ENCODE measurements at places on chromosomes 16 and 17.

- no peak for DNase-seq
Observed at GRCh38 chr16:28930203-28930602, 1.6 kb upstream of the CD19 start.

DNA sequence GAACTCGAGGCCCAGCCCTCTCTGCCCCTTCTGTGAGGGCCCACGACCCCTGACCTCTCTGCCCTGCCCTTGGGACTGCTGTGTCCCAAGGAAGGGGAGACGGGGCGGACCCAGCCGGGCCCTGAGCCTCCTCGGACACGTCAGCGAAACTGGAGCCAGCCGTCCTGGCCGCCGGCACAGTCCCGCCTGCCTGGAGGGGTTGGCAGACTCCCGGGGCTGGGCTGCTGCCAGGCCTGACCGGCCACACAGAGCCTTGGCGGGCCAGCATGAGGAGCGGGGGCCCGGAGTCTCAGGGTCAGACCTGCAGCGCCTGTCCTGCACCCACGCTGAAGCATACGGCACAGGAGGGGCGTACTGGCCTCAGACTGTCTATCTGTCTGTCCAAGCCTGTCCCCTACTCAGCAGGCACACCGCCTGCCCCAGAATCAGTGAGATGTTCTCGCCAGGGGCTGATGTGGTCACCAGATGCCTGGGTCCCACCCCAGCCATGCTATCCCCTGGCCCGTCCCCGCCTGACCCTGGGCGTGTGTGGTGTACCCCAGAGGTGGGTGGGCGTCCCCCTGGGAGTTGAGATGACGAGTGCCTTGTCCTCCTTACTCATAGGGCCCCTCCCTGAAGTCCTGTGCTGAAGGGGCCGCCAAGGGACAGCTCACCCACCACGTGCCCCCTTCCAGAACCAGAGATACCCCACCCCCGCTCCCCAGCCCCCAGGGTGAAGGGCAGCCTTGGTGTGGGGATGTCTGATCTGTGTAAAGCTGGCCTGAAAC, 4.7 kb downstream of the VASN start:
- no peak for DNase-seq

DNA sequence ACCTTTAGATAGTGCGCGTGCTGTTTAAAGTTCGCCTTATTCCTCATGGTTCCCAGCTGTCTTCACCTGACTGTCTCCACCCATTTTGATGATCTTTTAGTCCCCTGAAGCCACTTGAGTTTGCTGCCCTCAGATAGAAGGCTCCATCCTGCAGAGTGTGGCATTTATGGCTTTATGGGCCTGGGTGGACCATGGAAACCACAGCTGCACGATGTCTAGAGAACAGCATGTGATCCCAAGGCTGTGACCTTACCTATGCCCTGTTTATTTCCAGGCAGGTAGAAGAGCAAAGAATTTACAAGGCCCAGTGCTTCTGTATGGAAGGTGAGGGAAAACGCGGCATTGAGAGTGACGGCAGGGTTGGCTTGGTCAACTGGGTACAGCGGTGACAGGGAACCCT, 356.9 kb downstream of the SLC39A11 start:
- DNase-seq = no peak

GRCh38 chr17:63477480-63478440, 899 bp downstream of the ACE start:
- DNase-seq = no peak

DNA sequence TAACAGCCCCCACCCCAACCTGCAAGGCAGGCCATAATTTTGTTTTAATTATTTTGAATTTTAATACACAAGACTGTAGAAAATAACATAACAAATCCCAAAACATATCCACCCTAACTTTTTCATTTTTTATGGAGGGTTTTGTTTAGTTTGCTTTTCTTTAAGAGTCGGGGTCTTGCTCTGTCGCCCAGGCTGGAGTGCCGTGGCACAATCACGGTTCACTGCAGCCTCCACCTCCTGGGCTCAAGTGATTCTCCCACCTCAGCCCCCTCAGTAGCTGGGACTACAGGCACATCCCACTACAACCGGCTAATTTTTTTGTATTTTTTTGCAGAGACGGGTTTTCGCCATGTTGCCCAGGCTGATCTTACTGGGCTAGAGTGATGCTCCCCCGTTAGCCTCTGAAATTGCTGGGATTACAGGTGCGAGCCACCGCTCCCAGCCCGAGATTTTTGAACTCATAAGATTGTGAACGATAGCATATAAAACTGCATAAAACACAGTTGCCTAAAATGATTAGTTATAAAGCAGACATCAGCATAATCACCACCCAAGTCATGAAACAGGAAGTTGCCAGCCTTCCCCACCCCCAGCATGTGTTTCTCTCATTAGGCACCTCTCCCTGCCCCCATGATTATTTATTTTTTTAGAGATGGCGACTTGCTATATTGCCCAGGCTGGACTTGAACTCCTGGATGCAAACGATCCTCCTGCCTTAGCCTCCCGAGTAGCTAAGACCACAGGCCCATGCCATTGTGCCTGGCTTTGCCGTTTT, 13.6 kb upstream of the DOC2B start:
- no peak for DNase-seq

GRCh38 chr17:73281928-73282327, 20.2 kb upstream of the CPSF4L start:
- DNase-seq = no peak

DNA sequence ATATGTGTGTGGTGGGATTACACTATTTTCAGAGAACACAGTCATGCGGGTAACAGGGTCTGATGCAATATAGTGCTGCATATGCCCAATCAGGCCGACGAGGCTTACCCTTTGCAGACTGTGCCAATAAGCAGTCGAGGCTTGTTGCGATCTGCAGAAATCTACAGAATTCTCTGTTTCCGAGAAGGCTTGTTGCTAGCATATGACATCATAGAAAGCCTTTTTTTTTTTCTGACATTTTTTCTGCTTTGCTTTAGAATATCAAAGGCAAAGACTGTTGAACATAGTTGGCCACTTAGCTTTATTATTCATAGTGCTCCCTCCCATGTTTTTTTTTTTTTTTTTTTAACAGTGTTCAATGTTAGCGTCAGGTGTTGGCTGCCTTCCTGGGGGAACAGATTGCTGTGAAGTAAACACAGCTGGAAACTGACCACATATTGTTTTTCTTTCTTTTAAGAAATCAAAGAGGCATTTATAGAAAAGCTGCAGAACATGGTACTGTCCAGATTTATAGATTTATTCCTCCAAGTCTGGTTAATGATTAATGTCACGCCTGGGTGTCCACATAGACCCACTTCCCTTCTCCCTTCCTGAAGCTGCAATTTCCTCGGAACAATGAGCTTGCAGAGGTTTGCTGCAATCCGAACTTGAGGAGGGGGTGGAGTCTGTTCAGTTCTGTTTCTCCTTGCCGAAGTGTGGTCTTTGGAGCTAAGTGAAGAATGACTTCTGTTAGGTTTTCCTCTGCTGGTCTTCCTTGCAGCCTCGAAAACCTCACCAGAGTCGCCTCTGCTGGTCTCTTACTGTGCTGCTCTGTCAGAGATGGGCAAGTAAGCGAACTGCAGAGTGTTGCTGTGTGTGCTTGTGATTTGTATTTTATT, 87.3 kb downstream of the MAP2K6 start:
- DNase-seq = no peak

- no peak for DNase-seq
Observed at GRCh38 chr16:15034266-15035162, 21.4 kb downstream of the NTAN1 start.

DNA sequence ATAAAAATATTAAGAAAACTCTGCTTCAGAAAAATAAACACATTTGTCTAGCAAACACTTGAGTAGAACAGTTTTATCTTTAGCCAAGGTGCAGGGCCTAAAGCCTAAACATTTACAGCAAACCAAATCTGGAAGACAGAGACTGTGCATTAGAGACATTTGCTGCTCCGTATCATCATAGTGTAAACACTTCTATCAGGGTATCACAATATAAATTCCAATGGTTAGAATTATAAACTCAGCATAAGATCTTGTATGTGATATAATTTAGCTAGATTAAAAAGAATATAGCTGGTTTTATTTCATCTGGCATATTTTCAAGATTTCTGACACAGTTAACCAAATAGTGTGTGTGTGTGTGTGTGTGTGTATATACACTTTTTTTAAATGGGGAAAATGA, 133.8 kb upstream of the NACA2 start:
- no peak for DNase-seq

- DNase-seq = no peak
Observed at GRCh38 chr17:82117139-82118090, 19.4 kb upstream of the FASN start.

GRCh38 chr17:57984261-57984890, 3.7 kb downstream of the VEZF1 start:
- DNase-seq = no peak

DNA sequence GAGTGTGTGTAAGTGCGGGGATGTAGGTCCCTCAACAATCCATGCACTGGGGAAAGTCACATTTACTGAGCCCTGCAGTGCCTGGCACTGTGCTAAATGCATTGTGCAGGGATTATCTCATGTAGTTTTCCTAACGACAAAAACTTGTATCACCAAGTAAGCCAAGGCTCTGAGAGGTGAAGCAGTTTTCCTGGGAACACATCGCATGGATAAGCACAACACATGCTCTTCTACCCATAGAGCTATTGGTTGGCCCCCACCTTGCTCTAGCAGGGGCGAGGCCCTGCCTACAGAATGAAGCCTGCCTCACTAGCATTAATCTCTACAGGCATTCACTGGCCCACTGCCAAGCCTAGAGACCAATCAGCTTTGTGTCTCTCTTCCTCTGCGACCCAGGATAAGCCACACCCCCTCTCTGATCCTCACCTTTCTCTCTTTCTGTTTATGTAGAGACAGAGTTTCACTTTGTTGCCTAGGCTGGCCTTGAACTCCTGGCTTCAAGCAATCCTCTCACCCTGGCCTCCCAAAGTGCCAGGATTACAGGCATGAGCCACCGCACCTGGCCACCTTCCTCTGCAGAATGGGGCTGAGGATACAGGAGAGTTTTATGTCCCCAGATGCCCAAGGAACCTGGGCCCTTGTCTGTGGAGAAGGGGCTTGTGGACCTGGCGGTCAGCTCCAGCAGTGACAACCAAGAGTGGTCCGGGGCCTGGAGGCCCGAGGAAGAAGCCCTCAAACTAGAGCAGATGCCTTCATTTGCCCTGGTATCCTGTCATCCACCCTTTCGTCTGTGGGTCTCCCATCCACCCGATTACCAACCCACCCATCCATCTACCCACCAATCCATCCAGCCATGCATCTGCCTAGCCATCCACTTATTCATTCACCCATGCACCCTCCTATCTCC, 12.8 kb downstream of the CDH16 start:
- no peak for DNase-seq

GRCh38 chr16:82265809-82266208, 95.8 kb upstream of the MPHOSPH6 start:
- no peak for DNase-seq

DNA sequence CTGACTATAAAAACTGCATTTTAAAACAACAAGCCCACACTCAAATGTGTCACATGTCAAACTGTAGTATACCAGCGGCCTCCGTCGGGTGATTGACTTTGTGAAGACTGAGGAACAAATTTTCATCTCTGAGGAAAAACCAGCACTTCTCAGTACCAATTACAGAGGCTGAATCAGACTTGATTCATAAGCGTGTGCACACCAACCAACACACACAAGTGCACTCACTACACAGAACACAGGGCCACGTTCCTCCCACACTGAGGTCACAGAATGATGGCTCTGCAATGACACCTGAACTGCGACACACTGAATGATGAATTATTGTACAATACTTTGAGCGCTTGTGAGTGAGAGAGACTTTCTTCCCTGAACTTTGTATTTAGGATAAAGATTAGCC, 29.6 kb downstream of the XPO6 start:
- DNase-seq = peak; percentile 68

DNA sequence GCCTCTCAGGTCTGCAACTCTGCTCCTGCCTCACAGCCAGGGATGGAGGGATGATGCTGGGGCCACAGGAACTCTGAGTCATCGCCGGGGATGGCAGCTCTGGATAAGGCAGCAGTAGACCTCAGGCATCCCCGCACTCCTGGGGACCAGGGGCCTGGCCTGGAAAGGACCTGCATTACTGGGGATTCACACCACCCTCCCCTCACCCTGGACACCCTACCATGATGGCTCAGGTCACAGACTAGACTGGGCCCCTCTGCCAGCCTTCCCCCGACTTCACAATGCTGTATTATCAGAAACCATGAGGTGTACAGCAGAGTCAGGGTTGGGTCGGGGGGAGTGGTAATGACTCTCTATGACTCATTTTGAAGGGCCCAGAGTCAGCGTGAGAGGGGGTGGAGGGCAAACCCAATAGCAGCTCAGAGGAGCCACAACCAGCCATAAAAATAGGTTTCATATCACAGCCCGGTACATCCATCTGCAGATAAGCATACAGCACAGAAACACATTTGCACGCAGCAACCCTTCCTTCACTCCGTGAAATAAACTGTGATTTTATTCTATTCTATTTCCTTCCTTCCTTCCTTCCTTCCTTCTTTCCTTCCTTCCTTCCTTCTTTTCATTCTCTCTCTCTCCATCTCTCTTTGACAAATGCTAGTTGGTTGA, 28.8 kb downstream of the DYNLRB2 start:
- DNase-seq = peak; percentile 87

GRCh38 chr17:61362396-61362795, 37.2 kb upstream of the TBX2 start:
- DNase-seq = no peak

GRCh38 chr16:84557504-84557903, 53.0 kb upstream of the MEAK7 start:
- no peak for DNase-seq
